ENCODE measurements at places on chromosomes 7 and 10.

DNA sequence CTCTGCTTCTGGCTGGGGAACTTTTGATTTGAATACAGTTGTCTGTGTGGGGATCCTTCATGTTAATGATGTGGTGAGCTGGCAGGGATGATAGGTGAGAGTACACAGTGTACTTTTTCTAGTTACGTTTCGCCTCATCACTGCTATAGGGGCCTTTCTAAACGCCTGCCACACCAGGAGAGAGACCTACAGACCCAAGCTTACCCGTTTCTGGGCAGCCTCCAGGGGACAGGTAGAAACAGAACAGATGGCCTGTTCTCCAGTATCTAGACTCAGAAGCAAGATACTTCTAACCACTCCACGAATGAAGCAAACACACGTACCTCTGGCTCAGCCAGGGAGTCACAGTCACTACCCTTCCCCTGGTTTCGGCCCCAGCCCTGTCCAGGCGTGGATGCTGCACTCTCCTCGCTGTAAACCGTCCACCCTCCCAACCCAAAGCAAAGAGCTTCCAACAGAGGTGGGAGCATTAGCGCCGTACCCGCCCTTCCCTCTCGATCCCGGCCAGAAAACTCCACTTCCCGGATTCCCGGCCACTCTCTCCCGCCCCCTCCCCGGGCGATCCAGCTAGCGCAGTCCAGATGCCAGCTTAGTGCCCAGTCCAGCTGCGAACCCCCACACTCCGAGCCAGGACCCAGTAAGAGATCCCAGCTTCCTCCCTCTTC is 1.2 kb downstream of the CCDC6 start:
- peak; percentile 29 for DNase-seq

GRCh38 chr10:97553575-97554031 is 19.0 kb upstream of the ANKRD2 start:
- DNase-seq = peak; percentile 76

DNA sequence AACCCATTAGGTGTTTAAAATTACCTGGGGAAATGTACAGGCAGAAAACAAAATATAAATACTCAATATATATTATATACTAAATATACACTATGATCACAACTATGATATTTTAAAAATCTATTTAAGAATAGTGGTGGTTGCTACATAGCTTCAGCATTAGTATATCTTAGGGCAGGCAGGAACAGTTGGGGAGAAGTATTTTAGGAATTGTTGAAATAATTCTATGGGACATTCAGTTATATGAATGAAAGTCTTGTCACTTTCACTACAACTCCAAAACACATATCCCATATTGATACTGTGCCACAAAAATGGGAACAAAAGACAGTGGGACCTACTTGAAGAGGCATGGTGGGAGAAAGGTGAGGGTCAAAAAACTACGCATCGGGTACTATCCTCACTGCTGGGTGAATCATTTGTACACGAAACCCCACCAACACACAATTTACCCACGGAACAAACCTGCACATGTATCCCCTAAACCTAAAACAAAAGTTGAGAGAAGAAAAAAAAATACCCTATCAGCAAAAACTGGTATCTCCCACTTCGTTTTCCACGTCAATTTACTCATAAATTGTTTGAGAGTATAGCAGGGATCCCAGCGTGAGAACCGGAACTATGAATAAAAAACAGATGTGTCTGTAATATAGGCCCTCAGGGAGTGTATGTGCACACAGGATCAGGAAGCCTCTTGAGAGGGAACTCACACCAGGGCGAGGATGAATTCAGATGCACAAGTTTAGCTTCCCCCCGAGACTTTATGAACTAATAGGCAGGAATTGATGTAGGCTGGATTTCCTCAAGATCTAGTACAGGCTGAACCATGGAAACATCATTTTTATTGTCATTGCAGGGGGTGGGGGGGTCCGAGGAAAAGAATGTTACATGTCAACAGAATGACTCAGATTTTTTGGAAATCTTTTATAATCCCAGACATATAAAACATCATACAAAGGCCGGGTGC is 16.2 kb downstream of the SLC16A12 start:
- no peak for DNase-seq

DNA sequence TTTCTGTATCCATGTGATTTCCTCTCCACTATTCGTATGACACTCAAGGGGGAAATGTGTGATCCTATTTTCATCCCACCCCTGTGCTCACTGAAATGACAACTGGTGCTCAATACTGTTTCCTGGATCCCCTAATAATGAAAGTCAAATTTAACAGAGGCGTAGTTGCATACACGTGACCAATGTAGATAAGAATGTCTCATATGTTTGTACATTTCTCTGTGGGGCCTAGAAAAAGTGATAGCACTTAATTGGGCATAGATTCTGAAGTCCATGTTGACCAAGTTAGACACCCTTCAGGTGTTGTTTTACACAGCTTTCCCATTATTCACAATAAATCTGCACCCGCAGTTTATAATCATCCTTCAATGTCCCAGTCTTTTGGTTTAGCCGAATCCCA is 59.1 kb downstream of the JAZF1 start:
- DNase-seq = no peak

- no peak for DNase-seq
These were observed 25.3 kb upstream of the NEBL start for GRCh38 chr10:20922451-20922850.

- DNase-seq = no peak
These were observed 70.6 kb downstream of the NPS start for GRCh38 chr10:127619546-127620325.

Data from kidney tubule cell (primary cell).